ENCODE measurements at places on chromosomes 11 and 22. TPM values are rescaled to one million over a fixed set of nuclear protein-coding genes. Genes with fewer than 3 reads are reported as not detected.

GRCh38 chr11:118635642-118636041 lies 28.2 kb downstream of the PHLDB1 start:
- H3K27ac ChIP-seq = no peak overlapping the region
- H3K27me3 ChIP-seq = no peaks in the 10 kb centered on the region
- no peaks in the 10 kb centered on the region for H3K36me3 ChIP-seq
- no peak overlapping the region for H3K4me3 ChIP-seq

DNA sequence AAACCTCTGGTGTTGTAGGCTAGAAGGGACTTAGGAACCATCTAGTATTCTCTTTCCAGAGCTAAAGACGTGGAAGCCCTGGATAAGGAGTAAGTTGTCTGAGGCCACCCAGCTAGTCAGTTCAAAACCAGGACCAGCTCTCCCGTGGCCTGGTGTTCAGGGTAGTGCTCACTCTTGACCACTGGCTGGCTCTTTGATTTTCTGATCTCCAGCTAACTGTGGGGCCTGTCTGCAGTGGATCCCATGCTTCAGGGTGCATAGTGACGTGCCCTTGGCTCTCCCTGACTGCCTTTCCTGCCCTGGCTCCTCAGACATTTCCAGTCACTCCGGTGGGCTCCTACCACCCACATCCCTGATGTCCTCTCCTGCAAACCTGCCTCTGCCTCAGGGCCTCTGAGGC lies 1.3 kb downstream of the CLMP start:
- DNase-seq = no peak
- no peaks in the 10 kb centered on the region for H3K36me3 ChIP-seq
- peak overlapping the region; percentile 34 for H3K4me3 ChIP-seq
- no peak overlapping the region for H3K27ac ChIP-seq
- peaks cover 25% of the 10 kb centered on the region for H3K27me3 ChIP-seq
- H3K4me1 ChIP-seq = peaks cover 27% of the 10 kb centered on the region

Gene CHRDL2
- not detected for polyA plus RNA-seq

GRCh38 chr22:17710023-17710422 lies 64.2 kb downstream of the BID start:
- no peak overlapping the region for H3K27ac ChIP-seq
- H3K4me1 ChIP-seq = peaks cover 16% of the 10 kb centered on the region
- peaks cover 8% of the 10 kb centered on the region for H3K36me3 ChIP-seq
- H3K4me3 ChIP-seq = no peak overlapping the region
- DNase-seq = no peak

DNA sequence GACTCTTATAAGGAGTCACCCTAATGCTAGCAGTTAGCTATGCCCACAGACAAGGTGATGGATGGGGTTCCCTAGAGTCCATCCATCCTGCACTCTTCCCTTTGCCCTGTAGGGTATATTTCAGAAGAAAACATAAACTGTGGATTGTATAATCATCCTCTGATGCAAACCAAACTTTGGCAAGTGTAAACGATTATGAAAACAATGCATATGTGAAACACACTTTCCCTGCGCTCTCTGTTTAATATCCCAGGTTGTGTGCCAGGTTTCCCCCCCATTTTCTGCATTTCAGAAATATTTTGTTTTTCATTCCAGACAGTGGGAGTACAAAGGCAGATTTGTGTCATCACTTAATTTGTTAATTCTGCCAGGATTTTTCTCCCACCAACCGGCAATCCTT lies 110.0 kb downstream of the LDLRAD3 start:
- no peaks in the 10 kb centered on the region for H3K4me1 ChIP-seq
- H3K36me3 ChIP-seq = no peaks in the 10 kb centered on the region
- no peak for DNase-seq
- no peak overlapping the region for H3K4me3 ChIP-seq
- no peak overlapping the region for H3K27ac ChIP-seq
- H3K27me3 ChIP-seq = peaks cover 23% of the 10 kb centered on the region

- H3K4me3 ChIP-seq = no peak overlapping the region
- H3K36me3 ChIP-seq = no peaks in the 10 kb centered on the region
- H3K27ac ChIP-seq = no peak overlapping the region
These were observed 20.6 kb upstream of the DDI1 start for GRCh38 chr11:104015649-104016415.

Gene KDM4D
- polyA plus RNA-seq = 0.17 TPM

Gene GCAT
- 7.1 TPM for polyA plus RNA-seq

DNA sequence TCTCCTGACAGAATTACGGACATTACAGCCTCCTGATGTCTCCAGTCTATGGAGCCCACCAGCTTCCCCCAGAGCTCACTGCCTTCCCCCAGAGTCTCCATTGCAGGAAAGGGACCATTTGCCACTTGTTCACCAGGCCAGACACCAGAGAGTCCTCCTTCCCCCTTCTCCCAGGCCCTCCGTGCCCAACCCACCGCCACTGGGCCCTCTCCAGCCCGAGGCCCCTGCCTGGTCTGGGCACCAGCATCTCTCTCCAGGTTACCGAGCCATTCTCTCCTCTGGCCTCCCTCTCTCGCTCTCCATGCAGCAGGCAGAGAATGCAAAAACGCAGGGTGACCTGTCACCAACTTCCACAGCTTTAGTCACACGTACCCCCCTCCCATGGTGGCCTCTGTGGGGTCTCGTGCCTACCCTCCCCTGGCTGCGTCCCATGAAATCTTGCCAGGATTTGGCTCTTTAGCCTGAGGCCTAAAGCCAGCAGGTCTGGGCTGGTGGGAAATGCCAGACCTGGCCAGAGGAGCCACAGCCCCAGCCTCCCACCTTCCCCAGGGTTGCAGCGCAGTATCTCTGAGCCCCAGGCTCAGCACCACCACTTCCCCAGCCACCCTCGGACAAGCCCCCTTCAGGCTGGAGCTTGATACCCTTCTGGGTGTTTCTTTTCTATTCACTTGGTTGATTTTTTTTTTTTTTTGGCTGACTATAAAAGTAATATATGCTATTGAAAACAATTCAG lies 6.8 kb upstream of the SERPINH1 start:
- H3K4me1 ChIP-seq = peaks cover 2% of the 10 kb centered on the region
- no peaks in the 10 kb centered on the region for H3K27me3 ChIP-seq
- DNase-seq = no peak

- no peaks in the 10 kb centered on the region for H3K36me3 ChIP-seq
- no peaks in the 10 kb centered on the region for H3K4me1 ChIP-seq
- no peak overlapping the region for H3K27ac ChIP-seq
- no peak overlapping the region for H3K4me3 ChIP-seq
- DNase-seq = no peak
- peaks cover 4% of the 10 kb centered on the region for H3K27me3 ChIP-seq
These were observed 241.0 kb downstream of the TENM4 start for GRCh38 chr11:79199729-79200354.

Gene GVQW3
- 2.6 TPM for polyA plus RNA-seq

DNA sequence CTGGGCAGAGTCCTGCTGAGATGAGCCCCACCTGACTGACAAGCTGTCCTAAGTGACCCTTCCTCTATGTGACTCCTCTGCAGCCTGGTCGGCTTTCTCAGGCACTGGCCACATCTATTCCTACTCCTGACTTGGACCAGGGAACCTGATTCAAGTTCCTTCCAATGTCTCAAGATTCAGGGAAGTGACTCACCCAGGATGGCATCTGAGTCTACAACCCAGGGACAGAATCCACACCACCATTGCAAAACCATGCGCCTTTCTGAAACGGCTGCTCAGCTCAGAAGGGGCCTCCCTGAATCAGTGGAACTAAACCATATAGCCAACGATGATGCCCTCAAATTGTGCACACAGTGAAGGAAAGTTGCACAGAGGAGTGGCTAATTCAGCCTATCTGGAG lies 63.9 kb upstream of the CSNK2A3 start:
- DNase-seq = no peak
- no peaks in the 10 kb centered on the region for H3K4me1 ChIP-seq
- no peak overlapping the region for H3K4me3 ChIP-seq
- H3K27me3 ChIP-seq = peaks cover 14% of the 10 kb centered on the region
- H3K27ac ChIP-seq = no peak overlapping the region
- H3K36me3 ChIP-seq = no peaks in the 10 kb centered on the region

- H3K36me3 ChIP-seq = no peaks in the 10 kb centered on the region
- DNase-seq = no peak
- H3K27me3 ChIP-seq = peaks cover 52% of the 10 kb centered on the region
- no peak within 1 kb of the TSS for H3K27ac ChIP-seq
- H3K4me3 ChIP-seq = peak within 1 kb of the TSS; percentile 80
- peaks cover 12% of the 10 kb centered on the region for H3K4me1 ChIP-seq
These were observed at the start of gene KREMEN1 for GRCh38 chr22:29072979-29073617. TSS of gene KREMEN1 (plus strand) at chr22:29073035. CDS start at chr22:29073131, 96 bp downstream.

Gene CLMP
- polyA plus RNA-seq = 0.28 TPM

DNA sequence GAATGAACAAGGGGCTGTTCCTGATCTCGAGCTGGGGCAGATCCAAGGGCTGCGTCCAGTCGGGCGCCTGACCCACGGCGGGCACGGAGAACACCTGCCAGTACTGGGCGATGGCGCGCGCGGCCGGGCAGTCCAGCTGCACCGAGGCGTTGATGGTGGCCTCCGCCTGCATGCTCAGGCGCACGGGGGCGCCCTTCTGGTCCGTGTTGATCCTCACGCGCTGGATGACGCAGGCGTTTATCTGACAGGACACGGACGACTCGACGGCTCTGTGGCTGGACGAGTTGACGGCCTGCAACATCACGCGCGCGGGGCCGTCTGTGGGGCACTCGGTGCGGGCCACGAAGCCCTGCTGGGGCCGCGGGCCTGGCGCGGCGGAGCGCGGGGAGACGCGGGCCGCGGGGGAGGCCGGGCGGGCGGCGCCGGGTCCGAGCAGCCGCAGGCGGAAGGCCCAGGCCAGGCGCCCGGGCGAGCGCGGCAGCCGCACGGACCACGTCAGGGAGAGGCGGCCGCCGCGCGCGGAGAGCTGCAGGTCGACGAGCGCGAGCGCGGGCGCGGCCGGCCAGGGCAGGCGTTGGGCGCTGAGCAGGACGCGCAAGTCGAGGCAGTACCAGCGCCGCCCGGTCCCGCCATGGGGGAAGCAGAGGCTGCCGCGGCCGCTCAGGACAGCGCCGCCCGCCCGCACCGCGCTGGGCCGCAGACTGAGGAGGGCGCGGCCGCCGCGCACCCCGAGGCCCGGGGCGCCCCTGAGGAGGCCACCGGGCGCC lies 511 bp downstream of the PKDREJ start:
- H3K27ac ChIP-seq = no peak overlapping the region
- DNase-seq = no peak
- peaks cover 42% of the 10 kb centered on the region for H3K27me3 ChIP-seq
- no peaks in the 10 kb centered on the region for H3K36me3 ChIP-seq
- H3K4me3 ChIP-seq = no peak overlapping the region

Gene BAIAP2L2
- not detected for polyA plus RNA-seq

- no peaks in the 10 kb centered on the region for H3K36me3 ChIP-seq
- DNase-seq = no peak
- H3K27ac ChIP-seq = peak overlapping the region; percentile 44
- H3K27me3 ChIP-seq = no peaks in the 10 kb centered on the region
These were observed 7.3 kb downstream of the UBE2L6 start for GRCh38 chr11:57560146-57560545.

- H3K4me1 ChIP-seq = peaks cover 3% of the 10 kb centered on the region
- no peak overlapping the region for H3K27ac ChIP-seq
- H3K4me3 ChIP-seq = no peak overlapping the region
- no peaks in the 10 kb centered on the region for H3K27me3 ChIP-seq
- H3K36me3 ChIP-seq = peaks cover 15% of the 10 kb centered on the region
These were observed 34.7 kb downstream of the ALG9 start for GRCh38 chr11:111836721-111837120.

Gene NXPE2
- not detected for polyA plus RNA-seq

Gene CRYBB2
- not detected for polyA plus RNA-seq

DNA sequence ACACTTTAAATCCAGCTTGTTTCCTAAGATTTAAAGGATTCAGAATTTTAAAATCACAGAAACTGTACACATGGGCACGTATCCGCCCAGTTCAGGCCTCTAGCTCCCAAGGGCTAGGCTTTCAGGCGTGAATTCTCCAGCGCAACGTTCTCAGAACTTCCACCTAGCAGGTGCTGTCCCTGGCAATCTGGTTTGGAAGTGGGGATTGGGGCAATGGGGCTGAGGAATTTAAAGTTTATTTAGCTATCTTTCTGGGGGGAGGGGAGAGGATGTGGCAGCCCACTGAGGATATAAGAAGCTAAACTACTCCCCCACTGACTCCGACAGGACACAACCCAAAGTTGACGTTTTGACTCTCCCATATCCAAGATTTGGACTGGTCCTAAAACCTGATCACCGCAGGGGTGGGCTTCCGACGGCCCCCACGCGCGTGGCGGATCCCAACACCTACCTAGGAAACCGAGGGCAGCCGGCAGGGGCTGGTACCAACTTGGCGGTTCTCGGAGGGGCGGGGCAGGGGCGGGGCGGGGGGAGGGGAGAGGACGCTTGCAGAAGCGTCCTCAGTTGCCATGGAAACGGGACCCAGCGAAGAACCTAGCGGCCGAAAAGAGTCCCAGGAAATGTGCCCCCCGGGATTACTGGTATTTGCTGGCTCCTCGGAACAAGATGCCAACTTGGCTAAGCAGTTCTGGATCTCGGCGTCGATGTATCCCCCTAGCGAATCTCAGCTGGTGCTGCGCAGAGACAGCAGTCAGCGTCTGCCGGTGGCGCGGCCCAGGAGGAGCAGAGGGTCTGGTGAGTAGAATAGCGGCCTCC lies at the start of gene HOATZ:
HOATZ (plus strand) TSS at position 563 of the 816 bp plus-strand sequence; CDS start at position 570, 7 bp downstream.
- peaks cover 16% of the 10 kb centered on the region for H3K4me1 ChIP-seq
- peak within 1 kb of the TSS; percentile 73 for H3K4me3 ChIP-seq
- no peaks in the 10 kb centered on the region for H3K36me3 ChIP-seq
- no peak within 1 kb of the TSS for H3K27ac ChIP-seq

GRCh38 chr11:59206635-59207034 lies 6.1 kb downstream of the MPEG1 start:
- H3K27ac ChIP-seq = no peak overlapping the region
- peaks cover 18% of the 10 kb centered on the region for H3K4me1 ChIP-seq
- DNase-seq = no peak
- no peak overlapping the region for H3K4me3 ChIP-seq
- no peaks in the 10 kb centered on the region for H3K36me3 ChIP-seq

DNA sequence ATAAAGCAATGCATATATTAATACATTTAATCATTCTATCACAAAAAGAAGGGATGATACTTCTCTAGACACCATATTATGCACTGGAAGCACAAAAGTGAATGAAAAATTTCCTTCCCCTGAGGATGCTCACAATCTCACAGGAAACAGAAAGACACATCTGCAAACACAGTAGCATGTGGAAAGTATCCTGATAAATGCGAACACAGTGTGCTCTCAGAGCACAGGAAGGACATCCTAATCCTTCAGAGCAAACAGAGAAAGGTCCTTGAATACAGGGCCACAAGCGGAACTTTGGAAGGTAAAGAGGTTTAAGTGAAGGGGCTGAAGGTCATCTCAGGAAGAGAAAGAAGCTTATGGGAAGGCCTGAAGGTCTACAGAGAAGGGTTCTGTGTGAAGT lies 524.6 kb upstream of the LRRC4C start:
- no peak overlapping the region for H3K4me3 ChIP-seq
- H3K27ac ChIP-seq = no peak overlapping the region
- H3K27me3 ChIP-seq = no peaks in the 10 kb centered on the region
- H3K4me1 ChIP-seq = peaks cover 1% of the 10 kb centered on the region
- DNase-seq = no peak

- DNase-seq = no peak
- H3K4me1 ChIP-seq = no peaks in the 10 kb centered on the region
- peaks cover 26% of the 10 kb centered on the region for H3K27me3 ChIP-seq
- H3K4me3 ChIP-seq = no peak overlapping the region
- no peak overlapping the region for H3K27ac ChIP-seq
These were observed 191.8 kb upstream of the E2F8 start for GRCh38 chr11:19432370-19433061.

Gene DDI1
- not detected for polyA plus RNA-seq

GRCh38 chr11:61639816-61640443 lies 40.3 kb upstream of the DAGLA start:
- no peak for DNase-seq
- peaks cover 3% of the 10 kb centered on the region for H3K27me3 ChIP-seq
- no peaks in the 10 kb centered on the region for H3K4me1 ChIP-seq
- no peak overlapping the region for H3K27ac ChIP-seq

Gene THY1
- not detected for polyA plus RNA-seq

All from naive thymus-derived CD8-positive, alpha-beta T cell (primary cell).